ENCODE measurements at places on chromosomes 4 and X. TPM values are rescaled to one million over a fixed set of nuclear protein-coding genes. Genes with fewer than 3 reads are reported as not detected.

- DNase-seq = no peak
These were observed 54.6 kb upstream of the TENM3 start for GRCh38 chr4:182188622-182189021.

The NAT8L gene
- under 0.01 TPM for total RNA-seq

GRCh38 chrX:100830143-100830542, 10.0 kb downstream of the CSTF2 start:
- DNase-seq = no peak

- no peak for DNase-seq
These were observed 98.7 kb upstream of the CCSER1 start for GRCh38 chr4:90028460-90028859.

DNA sequence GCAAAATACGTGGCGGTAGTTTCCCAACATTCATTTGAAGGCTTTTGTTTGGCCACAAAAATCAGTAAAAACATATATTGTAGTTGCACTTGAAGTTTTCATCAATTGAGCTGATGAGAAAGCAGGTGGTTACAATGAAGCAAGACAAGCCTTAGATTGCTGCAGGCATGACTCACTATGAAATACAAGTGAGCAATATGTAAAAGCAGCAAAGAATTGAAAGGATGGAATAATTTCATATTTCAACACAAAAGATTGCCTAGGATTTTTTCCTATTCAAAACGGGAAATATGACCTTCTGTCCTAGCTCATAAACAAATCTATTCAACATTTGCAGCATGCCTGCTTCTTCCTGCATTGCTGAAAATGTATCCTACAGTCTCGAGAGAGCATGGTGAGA, 190.9 kb upstream of the BANK1 start:
- DNase-seq = no peak

DNA sequence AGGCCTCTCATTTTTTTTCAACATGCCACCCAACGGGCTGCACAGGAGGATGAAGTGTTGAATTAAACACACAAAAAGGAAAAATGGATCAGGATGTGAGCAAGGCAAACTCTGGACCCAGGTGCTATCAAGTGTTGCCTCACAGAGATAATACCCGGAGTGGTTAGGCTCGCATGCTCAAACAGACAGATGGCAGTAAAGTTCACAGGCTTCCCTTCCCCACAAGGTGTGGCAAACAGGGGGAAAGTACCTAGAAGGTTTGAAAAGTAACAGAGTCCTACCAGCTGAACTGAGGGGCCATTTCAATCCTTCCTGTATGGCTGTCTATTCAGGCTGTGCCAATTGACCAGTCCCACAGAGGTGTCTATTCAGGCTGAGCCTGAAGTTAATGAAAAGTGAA, 123.9 kb upstream of the GC start:
- DNase-seq = no peak

The KLB gene
- under 0.01 TPM for total RNA-seq

GRCh38 chr4:173167758-173168395, 734 bp upstream of the GALNT7 start:
- peak; percentile 59 for DNase-seq

DNA sequence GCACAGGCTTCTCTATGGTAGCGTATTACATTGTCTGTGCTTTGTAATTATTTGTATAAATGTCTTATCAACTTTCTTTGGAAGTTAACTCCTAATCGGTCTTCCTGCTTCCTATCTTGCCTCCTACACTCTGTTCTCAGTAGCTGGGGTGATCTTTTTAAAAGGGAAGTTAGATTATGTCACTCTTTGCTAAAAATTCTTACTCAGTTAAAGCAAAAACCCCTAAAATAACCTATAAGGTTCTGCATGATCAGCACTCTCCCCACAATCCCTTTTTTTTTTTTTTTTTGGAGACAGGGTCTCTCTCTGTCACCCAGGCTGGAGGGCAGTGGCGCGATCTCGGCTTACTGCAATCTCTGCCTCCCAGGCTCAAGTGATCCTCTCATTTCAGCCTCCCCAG, 2.6 kb upstream of the PRPS1 start:
- no peak for DNase-seq

- no peak for DNase-seq
These were observed 36.2 kb upstream of the USP38 start for GRCh38 chr4:143148521-143148920.

DNA sequence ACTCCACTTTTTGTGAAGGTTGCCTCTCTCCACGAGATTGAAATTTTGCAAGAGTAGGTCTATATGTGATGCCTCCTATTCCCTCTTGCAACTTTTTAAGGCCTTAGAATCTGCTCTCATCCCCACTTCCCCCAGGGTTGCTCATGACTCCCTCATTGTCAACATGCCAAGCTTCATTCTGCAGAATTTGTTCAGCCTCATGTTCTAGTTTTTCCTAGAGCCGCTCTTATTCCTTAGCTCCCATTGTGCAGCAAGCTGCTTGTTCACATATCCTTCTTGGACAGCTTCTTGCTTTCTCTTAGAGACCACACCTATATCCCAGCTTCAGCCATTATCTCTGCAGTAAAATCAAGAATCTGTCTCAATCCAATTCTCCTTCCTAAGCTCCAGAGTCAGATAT, 82.4 kb downstream of the CNGA2 start:
- no peak for DNase-seq

DNA sequence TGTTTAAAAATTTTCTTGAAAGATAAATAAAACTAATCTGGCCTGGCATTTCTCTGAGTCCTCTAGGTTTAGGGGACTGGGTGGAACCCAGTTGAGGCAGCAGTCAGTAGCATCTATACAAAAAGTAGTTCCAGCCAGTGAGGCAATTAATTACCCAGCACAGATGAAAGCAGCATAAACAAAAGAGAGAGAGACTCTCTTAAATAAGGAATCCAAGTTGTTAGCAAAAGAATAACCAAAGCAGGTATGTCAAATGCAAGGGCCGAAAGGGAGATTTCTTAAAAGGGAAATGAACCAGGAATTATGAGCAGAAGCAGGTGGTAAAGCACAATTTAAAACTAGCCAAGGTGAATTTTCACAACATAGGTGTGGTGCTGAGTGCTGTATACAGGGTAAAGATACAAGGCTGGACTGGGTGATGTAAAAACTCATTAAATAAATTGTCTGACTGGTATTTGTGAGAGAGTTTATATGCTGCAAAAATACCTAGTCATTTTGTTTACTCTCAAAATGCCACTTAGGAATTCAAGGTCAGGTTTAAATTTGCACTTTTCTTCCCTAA, 94.6 kb upstream of the GALNT7 start:
- no peak for DNase-seq

DNA sequence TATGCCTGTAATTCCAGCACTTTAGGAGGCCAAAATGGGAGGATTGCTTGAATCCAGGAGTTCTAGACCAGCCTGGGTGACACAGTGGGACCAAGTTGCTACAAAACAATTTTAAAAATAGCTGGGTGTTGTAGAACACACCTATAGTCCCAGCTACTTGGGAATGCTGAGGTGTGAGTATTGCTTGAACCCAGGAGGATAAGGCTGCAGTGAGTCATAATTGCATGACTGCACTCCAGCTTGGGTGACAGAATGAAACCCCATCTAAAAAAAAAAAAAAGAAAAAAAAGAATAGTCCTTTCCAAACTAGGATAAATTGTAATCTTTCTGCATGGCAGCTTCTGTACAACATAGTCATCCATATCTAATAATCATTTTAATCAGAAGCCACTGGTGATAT, 270.1 kb upstream of the INTU start:
- no peak for DNase-seq

GRCh38 chrX:49656533-49656932, 39.3 kb downstream of the PAGE1 start:
- no peak for DNase-seq

- peak; percentile 80 for DNase-seq
These were observed 134.3 kb downstream of the GUCY2F start for GRCh38 chrX:109347632-109348031.

GRCh38 chrX:46620505-46620904, 46.9 kb downstream of the CHST7 start:
- no peak for DNase-seq

Measured in dermis blood vessel endothelial cell (primary cell).